ENCODE measurements at places on chromosomes 7 and 10. TPM values are rescaled to one million over a fixed set of nuclear protein-coding genes. Genes with fewer than 3 reads are reported as not detected.

DNA sequence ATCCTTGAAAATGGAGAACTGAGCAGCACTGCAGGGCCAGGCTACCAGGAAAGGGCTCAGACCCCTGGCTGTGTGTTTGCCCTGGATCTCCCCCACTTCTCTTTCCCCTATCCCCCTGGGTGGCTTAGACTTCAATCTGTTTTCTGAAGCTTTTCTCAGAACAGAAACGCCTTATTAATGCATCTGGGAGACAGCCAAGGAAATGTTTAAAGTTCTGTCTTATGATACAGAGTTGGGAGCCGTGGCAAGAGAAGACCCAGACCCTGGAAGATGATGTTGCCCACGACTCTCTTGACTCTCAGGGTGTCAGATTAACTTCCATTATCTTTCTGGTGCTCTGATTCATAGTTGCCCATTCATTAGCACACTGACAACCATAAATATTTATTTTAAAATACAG lies 107.1 kb downstream of the EBLN1 start:
- no peaks in the 10 kb centered on the region for H3K36me3 ChIP-seq
- no peaks in the 10 kb centered on the region for H3K4me1 ChIP-seq
- no peaks in the 10 kb centered on the region for H3K27me3 ChIP-seq
- no peak overlapping the region for H3K4me3 ChIP-seq

CPN1 gene
- not detected for total RNA-seq

DNA sequence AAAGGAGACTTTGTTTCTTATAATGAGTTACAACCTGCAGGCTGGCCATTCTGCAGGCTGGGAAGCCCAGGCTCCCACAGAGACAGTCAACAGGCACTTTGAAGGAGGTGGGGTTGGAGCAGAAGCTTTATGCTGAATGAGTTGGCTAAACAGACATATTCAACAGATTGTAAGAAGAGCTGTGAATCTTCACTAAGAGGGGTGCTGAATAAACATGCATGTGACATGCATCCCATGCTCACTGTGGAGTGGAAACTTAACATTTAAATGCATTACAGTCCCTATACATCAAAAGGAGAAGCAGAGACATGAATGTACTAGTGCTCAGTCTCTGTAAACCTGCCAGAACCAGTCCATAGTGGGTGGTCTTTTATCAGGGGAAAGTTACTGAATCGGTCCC lies 1.4 kb upstream of the CFAP69 start:
- H3K4me3 ChIP-seq = no peak overlapping the region
- peaks cover 3% of the 10 kb centered on the region for H3K36me3 ChIP-seq
- H3K27ac ChIP-seq = no peak overlapping the region
- DNase-seq = no peak

DNA sequence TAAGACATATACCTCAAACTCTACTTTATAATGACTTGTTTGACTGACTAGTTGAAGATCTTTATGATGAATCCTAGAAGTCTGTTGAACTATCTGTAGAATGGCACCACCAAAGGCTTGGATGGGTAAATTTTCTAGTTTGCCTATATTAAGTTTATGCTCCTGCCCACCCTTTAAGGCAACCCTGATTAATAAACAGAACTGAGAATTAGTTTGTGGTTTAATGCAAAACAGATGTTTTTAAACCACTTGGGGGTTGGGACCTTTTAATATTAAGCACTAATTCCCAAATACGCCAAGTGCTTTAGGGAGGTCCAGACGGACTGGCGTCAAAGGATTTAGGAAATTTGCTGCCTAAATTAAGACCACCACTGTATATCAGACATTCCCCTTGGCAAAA lies 20.5 kb downstream of the SMNDC1 start:
- H3K27ac ChIP-seq = no peak overlapping the region
- no peak overlapping the region for H3K4me3 ChIP-seq
- H3K4me1 ChIP-seq = peaks cover 1% of the 10 kb centered on the region
- H3K36me3 ChIP-seq = no peaks in the 10 kb centered on the region

GRCh38 chr10:11036424-11037011 lies 18.8 kb downstream of the CELF2 start:
- H3K4me1 ChIP-seq = no peaks in the 10 kb centered on the region
- H3K4me3 ChIP-seq = no peak overlapping the region
- no peaks in the 10 kb centered on the region for H3K27me3 ChIP-seq
- no peak for DNase-seq

DNA sequence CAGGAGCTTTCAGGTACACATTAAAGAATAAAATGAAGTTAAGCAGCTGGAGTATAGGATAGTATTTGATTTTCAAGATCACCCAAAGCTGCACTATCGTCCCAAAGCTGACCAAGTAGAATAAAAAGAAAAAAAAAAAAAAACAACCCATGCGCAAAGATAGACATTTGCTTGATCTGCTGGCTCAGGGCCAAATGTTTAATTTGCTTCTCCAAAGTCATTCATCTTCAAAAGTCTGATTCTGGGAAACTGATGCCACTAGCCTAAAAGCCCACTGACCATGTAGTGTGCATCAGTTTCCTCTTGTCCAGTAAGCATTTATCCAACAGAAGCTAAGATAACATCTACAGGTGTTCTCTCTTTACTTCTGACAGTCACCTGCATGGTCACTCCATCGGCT lies 14.5 kb downstream of the MEST start:
- DNase-seq = no peak
- no peaks in the 10 kb centered on the region for H3K4me1 ChIP-seq
- no peaks in the 10 kb centered on the region for H3K27me3 ChIP-seq
- H3K4me3 ChIP-seq = no peak overlapping the region

DNA sequence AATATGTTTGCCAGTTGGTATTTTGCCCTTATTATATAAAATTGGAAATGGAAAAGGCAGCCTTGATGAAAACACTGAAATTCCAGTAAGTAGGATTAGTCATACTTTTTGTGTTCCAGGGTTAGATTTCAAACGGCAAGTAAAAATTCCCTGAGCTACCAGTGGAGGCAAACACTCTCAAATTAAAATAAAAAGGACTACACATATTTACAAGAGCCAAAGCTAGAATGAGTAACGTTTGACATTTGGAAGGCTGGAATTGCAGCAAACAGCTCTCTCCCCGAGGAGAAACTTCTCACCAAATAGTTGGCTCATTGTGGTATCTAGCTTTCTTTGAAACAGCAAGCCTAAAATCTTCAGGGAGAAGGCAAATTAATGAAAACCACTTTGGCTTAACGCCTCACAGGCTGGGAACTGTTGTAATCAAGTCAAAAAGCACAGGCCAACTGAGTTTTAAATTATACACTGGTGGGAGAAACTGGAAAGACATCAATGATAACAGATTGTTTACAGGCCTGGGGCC lies 288.4 kb downstream of the SNX13 start:
- no peak overlapping the region for H3K27ac ChIP-seq
- no peak overlapping the region for H3K4me3 ChIP-seq
- H3K27me3 ChIP-seq = no peaks in the 10 kb centered on the region
- H3K4me1 ChIP-seq = no peaks in the 10 kb centered on the region

- no peak overlapping the region for H3K4me3 ChIP-seq
- H3K36me3 ChIP-seq = peaks cover 3% of the 10 kb centered on the region
- no peak for DNase-seq
- H3K4me1 ChIP-seq = no peaks in the 10 kb centered on the region
- no peaks in the 10 kb centered on the region for H3K27me3 ChIP-seq
These were observed 25.1 kb downstream of the TMEM168 start for GRCh38 chr7:112765105-112765504.

DNA sequence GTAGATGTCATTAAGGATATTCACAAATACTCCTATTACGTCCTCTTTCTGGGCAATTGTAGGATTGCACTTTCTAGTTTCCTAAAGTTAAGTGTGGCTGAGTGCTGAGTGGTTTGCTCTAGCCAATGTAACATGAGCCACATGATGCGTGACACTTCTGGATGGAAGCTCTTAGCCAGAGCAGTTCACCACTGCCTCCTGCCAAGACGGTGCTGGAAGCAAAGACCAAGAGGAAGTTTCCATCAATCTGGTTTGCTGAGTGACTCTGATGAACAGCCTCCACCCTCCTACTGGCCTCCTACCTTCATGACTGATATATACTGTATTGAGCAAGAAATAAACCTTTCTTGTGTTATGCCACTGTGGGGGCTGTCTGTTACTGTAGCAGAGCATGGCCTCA lies 318.1 kb downstream of the KCNMA1 start:
- no peak overlapping the region for H3K4me3 ChIP-seq
- H3K36me3 ChIP-seq = no peaks in the 10 kb centered on the region
- DNase-seq = no peak
- H3K27me3 ChIP-seq = no peaks in the 10 kb centered on the region

DNA sequence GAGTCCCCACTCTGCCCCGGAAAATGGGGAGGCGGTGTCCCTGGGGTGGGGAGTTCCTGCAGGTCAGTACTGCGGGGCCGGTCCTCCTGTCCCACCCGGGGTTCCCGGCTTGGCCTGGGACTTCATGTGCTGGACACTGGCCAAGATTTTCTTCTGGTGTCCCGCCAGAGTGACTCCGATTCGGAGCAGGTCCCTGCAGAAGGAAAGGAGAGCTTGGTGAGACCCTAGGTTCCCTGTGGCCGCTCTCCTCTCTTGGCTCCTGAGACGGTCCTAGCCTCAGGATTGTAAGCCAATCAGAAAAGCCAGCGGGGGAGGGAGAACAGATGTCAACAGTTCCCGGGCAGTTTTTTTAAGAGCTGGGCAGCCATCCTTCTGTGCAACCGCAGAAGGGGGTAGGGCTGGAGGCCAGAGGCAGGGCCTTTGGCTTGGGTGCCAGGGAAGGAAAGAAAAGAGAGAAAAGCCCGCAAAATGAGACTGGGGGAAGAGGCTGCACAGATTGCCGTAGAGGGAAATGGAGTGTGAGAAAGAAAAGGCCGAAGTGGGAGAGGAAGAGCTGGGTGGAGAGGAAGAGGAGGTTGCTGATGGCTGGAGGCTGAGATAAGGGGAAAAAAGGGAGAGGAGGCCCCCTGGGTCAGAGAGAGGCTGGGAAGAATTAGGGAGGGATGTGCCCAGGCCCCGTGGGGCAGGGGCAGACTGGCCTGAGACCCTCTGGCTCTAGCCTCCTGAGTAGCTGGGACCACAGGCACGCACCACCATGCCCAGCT lies 23.7 kb downstream of the EPHB4 start:
- no peak overlapping the region for H3K4me3 ChIP-seq
- H3K4me1 ChIP-seq = no peaks in the 10 kb centered on the region
- no peak overlapping the region for H3K27ac ChIP-seq
- H3K27me3 ChIP-seq = no peaks in the 10 kb centered on the region
- H3K36me3 ChIP-seq = no peaks in the 10 kb centered on the region

DNA sequence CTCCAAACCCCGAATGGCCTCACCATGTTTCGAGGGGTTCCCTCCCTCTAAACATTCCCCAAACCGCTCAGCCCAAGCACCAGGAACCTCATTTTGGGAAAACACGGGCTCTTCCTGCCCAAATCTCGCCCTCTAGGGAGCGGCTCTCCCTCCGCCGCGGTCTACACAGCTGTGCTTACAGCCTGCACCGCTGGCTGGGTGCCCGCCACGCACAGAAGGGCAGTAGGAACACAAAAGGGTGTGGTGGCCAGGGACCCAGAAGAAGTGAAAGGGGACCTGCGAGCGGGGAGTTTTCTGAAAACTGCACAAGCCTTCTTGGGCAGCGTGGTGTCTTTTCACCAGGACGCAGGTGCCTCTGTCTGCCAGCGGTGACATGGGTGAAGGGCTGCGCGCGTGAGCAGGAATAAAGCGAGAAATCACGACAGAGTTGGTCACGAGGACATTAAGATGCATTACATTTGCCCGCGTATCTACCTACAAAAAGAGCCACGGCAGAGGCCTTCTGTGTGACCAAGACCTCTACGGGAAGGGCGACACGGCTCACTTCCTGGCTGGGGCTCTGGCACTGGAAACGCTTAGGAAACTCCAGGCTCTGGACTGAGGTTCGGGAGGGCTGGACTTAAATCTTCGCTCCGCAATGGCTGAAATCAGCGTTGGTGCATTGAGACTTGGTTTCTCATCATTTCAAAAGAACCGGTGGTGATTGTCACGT lies 171.7 kb downstream of the LSM5 start:
- H3K4me3 ChIP-seq = no peak overlapping the region
- no peaks in the 10 kb centered on the region for H3K4me1 ChIP-seq
- H3K36me3 ChIP-seq = no peaks in the 10 kb centered on the region
- DNase-seq = no peak

Measured in naive thymus-derived CD4-positive, alpha-beta T cell (primary cell).